A549 treated with DMSO at 1 μM for 4 hours (cell line): ENCODE measurements at places on chromosomes 3 and 15. TPM values are rescaled to one million over a fixed set of nuclear protein-coding genes. Genes with fewer than 3 reads are reported as not detected.

Gene PP2D1
- not detected in 5 replicates for total RNA-seq

Gene GXYLT2
- total RNA-seq = 1.2 to 2.2 TPM (median 1.7 TPM) in 5 replicates

Gene BNC1
- total RNA-seq = 0.49 to 0.65 TPM (median 0.53 TPM) in 5 replicates

Gene IMPG2
- total RNA-seq = 0.01 to 0.02 TPM (median 0.01 TPM) in 3 of 5 replicates, not detected in the others

Gene SERPINI1
- 2.4 to 3.8 TPM (median 2.8 TPM) in 5 replicates for total RNA-seq

Gene FMN1
- 0.24 to 0.44 TPM (median 0.33 TPM) in 5 replicates for total RNA-seq

Gene PLIN1
- 0.05 to 0.17 TPM (median 0.08 TPM) in 4 of 5 replicates, not detected in the other for total RNA-seq

Gene LINGO1
- total RNA-seq = 7.1 to 12.6 TPM (median 8.4 TPM) in 5 replicates

Gene SOX14
- not detected in 5 replicates for total RNA-seq

Gene COL6A5
- total RNA-seq = not detected in 5 replicates

Gene FOXL2NB
- total RNA-seq = 0.90 to 1.5 TPM (median 1.3 TPM) in 5 replicates

Gene PHLDB2
- 17.2 to 32.4 TPM (median 26.6 TPM) in 5 replicates for total RNA-seq

Gene SCG3
- 0.02 to 0.20 TPM (median 0.05 TPM) in 5 replicates for total RNA-seq

Gene CA12
- 148 to 178 TPM (median 172 TPM) in 5 replicates for total RNA-seq

Gene QRICH1
- 38.9 to 46.3 TPM (median 41.4 TPM) in 5 replicates for total RNA-seq

Gene PLCH1
- total RNA-seq = 1.0 to 1.6 TPM (median 1.2 TPM) in 5 replicates

Gene ITIH1
- not detected in 5 replicates for total RNA-seq

Gene SLC22A13
- total RNA-seq = 0.05 to 0.09 TPM in 2 of 5 replicates, not detected in the others

Gene TPRG1
- total RNA-seq = 0.14 to 0.55 TPM (median 0.24 TPM) in 5 replicates

Gene DPPA4
- total RNA-seq = not detected in 5 replicates

Gene PLSCR2
- 0.21 TPM in 1 of 5 replicates, not detected in the others for total RNA-seq

Gene APBA2
- 16.6 to 22.6 TPM (median 19.1 TPM) in 5 replicates for total RNA-seq
